ENCODE measurements at places on chromosomes 6 and 20.

- DNase-seq, result no peak
Measured at GRCh38 chr6:146315381-146316174, 228.1 kb upstream of the RAB32 start.

GRCh38 chr6:96227135-96227534, 211.4 kb downstream of the FUT9 start:
- no peak for DNase-seq

DNA sequence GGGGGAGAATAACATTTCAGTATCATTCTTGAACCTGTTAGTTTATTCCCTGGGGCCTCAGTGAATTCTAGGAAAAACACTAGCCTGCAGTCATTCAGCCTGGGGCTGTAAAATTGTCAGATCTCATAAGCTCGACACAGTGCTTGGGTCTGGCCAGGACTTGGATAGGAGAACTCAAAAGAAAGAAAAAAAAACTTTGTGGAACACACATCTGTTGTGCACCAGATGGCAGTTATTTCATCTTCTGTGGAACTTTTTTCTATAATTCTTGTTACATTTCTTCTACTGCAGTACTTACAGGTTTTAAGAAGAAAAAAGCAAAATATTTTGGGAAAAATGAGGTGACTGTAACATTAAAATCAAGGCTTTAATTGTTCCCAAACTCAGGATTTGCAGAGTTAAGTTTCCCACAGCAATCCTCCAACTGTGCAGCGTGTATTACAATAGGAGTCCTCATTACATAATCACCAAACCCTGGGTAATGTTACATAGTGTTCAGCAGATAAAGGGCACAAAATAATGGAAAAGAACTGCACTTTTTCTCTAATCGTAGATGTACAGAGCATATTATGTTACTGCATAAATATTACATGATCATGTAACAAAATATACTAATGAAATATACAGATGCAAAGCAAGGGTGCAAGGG, 531.1 kb upstream of the CITED2 start:
- no peak for DNase-seq

DNA sequence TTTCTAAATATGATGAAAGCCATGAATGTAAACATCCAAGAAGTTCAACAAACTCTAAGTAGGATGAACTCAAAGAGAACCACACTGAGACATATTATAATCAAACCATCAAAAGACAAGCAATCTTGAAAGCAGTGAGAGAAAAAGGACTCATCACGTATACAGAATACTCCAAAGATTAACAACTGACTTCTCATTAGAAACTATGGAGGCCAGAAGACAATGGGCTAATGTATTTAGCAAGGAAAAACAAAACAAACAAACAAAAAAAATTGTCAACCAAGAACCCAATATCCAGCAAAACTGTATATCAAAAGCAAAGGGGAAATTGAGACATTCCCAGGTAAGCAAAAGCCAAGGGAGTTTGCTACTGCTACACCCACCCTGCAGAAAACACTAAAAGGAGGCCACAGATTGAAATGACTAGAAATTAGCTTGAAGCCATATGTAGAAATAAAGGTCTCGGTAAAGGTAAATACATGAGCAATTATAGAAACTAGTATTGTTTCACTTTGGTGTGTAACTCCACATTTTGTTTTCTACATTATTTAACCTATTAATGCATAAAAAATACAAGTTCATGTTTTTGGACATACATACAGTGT, 301.1 kb upstream of the QKI start:
- no peak for DNase-seq

- no peak for DNase-seq
Measured at GRCh38 chr20:10387686-10388085, 46.3 kb downstream of the MKKS start.

DNA sequence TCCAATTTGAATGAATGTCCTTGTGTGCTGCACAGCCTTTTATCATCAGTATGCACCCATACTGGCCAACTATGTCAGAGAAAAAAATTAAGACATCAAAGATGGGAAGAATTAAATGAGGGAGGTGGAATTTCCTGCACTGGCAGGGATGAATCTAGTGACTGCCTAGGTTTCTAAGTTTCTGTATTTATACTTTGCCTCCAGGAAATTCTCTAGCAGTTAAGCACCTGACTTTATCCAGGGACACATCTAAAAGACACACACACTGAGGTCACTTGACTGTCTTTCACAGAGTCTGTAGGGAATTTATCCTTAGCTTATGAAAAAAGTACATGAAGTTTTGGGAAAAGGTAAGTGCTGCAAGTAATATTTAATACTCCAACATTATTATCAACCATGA, 636.5 kb upstream of the PTCHD4 start:
- no peak for DNase-seq

DNA sequence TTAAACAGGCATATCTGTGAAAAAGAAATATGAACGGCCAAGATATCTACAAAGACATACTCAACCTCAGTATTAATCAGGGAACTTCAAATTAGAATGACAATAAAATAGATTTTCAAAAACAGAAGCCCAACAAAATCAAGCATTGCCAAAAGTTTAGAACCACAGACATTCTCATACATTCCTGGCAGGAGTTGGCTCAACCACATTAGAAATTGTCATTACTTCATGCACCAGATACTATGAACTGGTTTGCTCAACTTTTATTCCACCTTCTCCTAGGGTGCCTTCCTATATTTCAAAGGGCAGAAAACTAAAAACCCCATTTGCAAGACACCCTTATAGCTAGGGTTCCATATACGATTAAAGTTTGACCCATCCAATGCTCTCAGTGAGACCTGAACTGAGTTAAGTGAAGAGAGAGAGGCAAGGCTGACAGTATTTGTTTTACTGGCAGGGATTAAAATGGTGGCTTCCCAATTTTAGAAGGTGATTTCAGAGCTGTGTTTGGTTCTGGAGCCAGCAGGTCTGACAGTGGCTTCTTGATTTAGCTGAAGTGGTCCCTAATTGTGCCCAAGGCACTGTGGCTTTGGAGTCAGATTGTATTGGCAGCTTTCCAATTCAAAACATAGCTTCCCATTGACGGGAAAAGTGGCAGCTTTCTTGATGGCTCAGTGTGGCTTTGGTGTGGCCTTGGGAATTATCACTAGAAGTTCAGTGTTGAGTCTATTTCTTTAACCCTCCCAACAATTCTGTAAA, 77.1 kb upstream of the CDYL start:
- DNase-seq, result no peak

GRCh38 chr20:53303413-53303760, 290.3 kb downstream of the ZNF217 start:
- no peak for DNase-seq

DNA sequence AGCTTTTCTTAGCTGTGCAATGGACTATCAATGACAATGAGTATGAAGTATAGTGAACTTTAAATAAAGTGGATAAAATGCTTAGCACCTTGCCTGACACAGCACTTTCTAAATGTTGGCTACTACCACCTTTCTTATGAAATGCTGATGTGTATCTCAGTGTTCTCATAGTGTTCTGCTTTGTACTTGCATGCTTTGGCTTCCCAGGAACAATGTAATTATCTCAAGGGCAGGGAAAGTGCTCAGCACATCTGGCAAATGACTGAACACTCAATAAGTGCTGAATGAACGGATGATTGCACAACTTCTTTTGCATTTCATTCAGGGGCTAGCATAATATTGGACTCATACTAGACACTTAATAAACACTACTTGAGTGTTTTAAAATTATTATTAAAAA, 28.2 kb upstream of the NOX3 start:
- DNase-seq, result peak; percentile 16

DNA sequence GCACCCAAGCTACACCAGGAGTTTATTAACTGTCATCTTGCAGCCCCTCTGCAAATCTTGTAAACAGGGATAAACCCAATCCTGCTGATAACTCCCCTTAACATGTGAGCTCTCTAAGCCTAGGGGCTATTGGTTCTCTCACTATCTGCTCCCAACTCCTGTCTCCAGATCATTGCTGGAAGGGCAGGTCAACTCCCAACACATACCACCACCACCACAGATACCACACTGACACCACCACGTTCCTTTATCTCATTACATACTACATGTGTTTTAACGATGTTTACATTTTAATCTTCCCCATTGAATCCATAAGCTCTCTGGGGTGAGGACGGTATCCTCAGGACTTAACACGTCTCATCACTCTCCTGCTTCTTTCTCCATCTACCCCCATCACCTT, 51.8 kb downstream of the SIM1 start:
- DNase-seq, result no peak

DNA sequence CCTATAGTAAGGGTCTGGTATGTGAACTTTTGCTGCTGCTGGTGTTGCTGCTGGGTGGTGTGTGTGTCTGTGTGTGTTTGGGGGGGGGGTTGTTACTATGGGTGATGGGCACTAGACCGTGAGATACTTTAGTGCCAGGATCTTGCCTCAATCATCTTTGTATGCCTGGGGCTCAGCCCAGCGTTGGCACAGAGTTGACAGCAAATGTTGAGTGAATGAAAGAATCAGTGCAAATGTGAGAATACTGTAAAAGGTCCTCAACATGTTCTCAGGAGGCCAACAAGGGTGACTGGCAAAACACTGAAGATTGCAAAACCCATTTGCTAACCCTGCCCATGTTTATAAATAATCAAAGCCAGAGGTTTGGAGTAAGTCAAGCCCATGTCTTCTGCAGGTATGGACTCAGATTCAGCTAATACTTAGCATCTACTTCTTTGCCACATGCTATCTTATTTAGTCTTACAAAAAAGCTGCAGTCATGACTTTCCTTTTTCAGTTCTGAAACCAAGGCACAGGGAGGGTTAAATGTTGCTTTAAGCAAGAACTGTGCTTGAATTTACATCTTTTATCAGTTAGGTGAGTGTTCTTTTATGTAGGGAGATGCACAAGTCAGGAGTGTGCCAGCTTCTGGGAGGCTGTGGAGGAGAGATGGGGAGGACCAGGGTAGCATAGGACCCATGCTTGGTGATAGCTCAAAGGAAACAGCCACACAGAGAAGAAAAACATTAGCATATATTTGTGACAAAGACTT, 125.3 kb upstream of the SPACA1 start:
- no peak for DNase-seq

DNA sequence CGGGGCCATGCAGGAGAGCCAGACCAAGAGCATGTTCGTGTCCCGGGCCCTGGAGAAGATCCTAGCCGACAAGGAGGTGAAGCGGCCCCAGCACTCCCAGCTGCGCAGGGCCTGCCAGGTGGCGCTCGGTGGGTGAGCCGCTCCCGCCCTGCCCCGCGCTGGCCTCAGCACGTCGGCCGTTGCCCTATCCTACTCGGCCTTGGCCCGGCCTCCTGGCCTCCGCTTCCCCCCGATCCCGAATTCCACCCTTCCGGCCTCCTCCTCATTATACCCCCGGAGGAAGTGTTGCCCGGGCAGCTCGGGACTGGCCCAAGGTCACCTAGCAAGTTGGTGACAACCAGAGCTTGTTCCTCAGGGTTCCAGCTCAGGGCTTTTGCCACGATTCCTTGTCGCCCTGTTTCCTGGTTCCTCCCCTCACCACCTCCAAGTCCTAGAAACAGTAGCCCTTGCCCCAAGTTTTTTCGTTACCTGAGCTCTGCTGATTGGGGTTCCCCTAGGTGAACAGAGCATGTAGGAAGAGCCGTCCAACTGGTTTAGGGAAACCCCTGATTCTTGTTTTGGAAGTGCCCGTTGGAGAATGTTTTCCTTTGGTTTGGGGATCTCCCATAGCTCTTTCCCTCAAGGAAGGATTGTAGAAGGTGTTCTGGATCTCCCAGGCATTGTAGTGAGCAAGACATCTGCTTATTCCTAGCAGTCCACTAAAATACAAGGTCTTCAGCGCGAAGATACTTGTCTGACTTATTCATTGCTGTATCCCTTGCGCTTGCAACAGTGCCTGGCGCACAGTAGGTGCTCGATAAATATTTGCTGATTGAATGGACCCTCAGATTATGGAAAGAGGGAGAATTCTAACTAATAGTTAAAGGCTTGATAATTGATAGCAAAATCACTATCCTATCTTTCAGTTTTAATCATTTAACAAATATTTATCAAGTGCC, 641 bp downstream of the ARFGEF2 start:
- DNase-seq, result no peak

- DNase-seq, result no peak
Measured at GRCh38 chr6:63478734-63479133, 93.5 kb upstream of the LOC128125822 start.

- no peak for DNase-seq
Measured at GRCh38 chr6:16762268-16762549, 949 bp upstream of the ATXN1 start.

DNA sequence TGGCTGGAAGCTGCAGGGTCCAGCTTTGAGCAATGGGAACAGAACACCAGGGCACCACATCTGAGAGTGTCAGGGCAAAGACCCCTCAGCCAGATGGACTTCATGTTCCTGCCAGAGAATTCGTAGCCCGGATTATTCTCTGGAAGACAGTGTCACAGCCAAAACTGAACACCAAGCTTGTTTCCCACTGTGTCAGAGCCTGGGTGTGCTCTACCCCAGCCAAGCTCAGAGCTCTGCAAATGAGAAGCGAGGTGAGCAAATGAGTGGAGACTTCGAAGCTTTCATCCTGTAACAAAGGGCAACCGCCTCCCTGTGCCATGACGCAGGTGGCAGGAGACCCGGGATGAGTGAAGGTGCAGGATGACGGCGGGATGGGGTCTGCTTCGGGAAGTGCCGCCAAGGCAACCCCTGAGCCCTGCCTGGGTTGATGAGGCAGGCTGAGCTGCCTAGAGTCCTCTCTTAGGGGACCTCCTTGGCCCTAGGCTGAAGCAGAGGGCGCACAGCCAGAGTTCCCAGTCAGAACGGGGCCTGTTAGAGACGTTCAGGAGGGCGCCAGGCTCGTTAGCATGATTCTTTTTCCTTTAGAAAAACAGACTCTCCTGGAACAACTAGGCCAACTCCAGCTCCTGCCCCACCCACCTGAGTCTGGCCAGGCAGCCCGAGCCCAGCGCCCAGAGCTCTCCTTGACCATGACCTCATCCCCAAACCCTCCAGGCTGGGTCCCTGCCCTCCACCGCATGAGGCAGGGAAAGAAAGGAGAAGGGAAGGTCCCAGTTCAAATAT, 187.7 kb downstream of the SOD2 start:
- DNase-seq, result no peak

DNA sequence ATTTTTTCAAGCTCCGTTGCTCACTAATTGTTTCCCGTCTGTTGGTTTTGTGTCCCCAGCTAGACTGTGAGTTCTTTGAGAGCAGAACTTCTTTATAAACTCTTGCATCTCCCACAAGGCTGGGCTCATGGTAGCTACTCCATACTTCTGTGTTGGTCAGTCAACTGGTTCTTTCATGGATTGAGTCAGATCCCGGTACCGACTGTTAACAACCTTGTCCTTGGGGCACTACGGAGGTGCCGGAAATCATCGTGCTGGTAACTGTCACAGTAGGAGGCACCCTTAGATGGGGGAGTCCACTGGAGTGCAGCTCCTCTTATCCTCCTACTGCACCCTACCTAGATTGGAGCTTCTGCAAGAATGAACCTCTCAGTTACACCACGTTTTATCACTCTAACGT, 8.6 kb upstream of the STX16 start:
- DNase-seq, result no peak

GRCh38 chr6:70221025-70221714, 81.7 kb downstream of the COL9A1 start:
- peak; percentile 4 for DNase-seq

GRCh38 chr6:37840143-37840939, 20.8 kb downstream of the ZFAND3 start:
- DNase-seq, result no peak
